Right atrium auricular region (tissue), 2 donors: ENCODE measurements at places on chromosomes 1 and 21. TPM values are rescaled to one million over a fixed set of nuclear protein-coding genes. Genes with fewer than 3 reads are reported as not detected.

DNA sequence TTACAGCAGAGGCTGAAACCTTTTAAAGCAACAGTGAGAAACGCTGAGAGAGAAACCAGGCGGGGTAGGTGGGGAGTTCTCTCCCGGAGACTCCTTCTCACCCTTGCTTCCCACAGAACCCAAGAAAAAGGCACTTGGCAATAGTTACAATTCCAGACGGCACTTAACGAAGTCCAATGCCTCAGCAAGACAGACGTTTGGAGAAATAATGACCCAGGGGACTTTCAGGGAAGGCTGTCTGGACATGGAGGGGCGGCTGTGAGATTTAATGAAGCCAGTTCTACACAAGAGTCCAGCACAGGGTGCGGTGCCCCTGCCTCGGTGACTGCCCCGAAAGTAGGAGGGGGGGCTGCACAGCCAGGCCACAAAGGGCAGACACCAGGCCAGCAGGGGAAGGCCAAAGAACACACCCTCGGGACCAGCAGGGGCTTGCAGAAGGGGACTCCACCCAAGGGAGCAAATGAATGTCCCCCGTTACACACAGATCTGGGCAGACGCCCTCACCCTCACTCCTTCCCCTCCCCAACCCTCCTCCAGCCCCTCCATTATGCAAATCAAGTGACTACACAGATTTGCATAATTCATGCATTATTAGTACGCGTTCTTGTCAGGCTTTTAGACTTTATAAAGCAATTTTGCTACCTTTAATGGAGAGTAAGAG, 26.3 kb downstream of the KCNN3 start:
- no peak for DNase-seq

DNA sequence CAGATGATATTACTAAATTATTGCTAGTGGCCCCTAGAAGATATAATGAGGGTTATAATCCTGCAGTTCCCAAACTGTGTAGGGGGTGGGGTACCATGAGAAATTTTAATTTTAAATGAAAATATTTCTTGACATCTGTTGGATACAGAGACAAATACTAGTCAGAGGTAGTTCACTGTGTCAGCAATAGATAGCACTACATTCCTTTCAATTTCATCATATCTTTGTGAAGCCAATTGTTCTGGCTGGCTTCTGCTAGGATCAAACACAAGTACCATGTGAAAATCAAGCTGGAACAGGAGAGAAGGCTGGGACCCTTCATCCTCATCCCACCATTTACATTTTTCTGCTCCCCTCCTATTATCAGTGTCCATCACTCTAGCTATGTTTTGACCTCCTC, 208.1 kb downstream of the USH2A start:
- DNase-seq: no peak

DNA sequence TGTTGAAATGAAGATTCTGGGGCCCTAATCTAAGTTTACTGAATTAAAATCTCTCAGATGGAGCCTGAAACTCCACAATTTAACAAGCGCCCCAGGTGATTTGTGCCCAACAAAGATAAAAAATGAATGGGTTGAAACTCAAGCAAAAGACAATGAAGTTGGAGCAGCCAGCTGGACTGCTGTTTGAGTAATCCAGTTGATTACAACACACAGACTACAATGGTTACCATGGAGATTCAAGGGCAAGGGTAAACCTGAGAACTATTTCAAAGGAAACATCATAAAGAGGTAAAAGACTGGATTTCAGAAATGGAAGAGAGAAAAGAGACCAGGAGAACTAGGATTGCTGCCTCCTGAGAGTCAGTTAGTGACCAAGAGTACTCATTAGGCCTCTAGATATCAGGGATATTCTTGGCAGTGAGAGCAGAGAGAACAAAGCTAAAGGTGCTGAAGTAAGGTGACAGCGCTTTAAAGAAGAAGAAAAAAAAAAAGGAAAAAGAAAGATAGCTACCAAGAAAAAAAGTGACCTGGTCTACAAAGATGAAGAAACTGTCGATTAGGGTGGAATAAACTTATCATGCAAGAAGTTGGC, 44.5 kb downstream of the LRRC53 start:
- no peak for DNase-seq

DNA sequence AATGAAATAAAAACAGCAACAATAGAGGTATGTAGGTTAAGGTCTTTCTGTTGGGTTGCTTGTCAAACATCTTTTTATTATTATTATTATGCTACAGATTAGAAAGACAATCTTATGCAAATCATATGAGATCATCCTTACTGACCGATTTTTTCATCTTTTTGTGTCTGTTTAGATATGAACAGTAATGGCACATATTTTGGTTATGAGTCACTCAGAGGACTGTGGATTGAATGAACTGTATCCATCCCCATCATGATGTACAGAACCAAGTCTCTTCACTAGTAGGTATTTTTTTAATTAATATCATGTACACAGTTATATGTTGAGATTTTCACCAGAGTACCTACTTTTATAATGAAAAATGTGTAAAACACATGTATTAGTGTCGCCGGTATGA, 159.1 kb downstream of the CHRM3 start:
- no peak for DNase-seq

- DNase-seq: no peak
Measured at GRCh38 chr1:217139513-217139912, 416.3 kb upstream of the ESRRG start.

DNA sequence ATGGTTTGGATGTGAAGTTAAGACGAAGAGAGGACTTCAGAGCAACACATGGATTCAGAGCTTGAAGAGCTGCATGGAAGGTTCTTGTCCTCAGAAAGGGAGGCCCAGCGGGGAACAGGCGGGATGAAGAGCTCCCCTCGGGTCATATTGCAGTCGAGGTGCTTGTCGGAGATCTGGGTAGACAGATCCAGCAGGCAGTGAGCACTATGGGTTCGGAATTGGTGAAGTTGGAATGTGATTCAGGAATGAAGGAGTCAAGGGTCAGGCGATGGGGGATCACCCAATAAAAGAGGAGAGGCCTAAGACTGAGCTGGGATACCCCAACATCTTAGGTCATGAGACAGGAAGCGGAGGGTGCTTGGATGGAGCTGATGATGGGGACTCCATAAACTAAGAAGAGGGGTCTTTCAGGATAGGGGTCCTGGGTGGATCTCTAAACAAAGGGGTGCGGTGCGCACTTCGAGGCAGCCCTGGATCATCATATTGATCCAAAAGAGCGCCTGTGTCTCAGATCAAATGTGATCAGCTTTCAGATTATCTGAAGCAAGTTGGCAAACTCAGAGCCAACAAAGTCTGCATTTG, 176.3 kb upstream of the VAMP3 start:
- no peak for DNase-seq

The SPRR2G gene
- total RNA-seq: not detected

DNA sequence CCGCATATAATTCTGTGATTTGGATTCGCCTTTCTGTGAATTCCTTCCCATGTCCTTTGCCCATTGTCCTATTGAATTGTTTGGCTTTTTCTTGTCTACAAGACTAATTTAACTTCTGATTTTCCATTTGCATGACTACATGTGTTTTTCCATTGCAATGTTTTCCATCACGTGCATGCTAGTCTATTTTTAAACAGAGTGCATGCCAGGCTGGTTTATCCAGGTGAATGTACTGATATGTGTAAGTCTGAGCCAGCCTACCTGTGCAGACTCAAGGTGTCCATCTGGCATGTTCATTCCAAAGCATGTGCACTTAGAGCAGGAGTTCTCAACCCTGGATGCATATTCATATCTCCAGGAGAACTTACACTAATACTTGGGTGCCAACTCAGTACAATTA, 59.7 kb downstream of the INAVA start:
- no peak for DNase-seq

- DNase-seq: no peak
Measured at GRCh38 chr1:200670242-200671118, 773 bp upstream of the DDX59 start.

GRCh38 chr1:56864430-56864829, 9.8 kb downstream of the C8A start:
- DNase-seq: no peak

DNA sequence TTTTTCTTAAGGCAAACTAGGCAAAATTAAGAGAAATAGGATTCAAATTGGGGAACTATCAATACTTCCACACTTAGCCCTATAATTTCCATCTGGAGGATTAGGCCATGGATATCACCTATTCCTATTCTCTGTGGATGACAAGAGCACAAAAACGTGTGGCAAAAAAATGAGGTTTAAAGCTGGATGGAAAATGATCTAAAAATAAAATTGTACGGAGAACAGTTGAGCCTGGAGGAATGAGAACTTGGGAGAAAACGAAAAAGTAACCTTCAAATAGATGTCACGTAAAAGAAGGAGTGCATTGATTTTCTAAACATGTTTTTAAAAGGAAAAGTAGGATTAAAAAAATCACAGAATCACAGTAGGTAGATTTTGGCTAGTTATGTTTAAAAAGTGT, 55.7 kb downstream of the RGS4 start:
- no peak for DNase-seq

The GRIK1 gene
- not detected for total RNA-seq

- DNase-seq: no peak
Measured at GRCh38 chr21:40714536-40714935, 132.4 kb downstream of the DSCAM start.

DNA sequence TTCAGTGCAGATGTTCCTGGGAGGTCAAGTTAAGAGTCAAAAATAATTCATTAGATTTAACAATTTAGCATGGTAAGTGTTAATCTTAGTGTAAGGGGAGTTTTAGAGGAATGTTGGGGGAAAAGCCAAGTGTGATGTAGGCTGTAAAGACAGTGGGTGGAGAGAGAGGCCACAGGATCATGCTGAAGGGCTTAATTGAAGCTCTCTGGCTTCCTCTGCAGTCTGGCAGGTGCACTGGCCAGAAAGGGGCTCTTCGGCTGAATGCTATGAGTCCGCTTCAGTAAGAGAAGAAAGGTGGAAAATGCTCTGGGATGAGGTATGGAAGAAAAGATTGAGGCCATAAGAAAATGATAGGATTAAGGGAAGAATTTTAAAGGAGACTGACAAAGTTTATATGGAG, 3.0 kb downstream of the BRDT start:
- no peak for DNase-seq

GRCh38 chr1:235843461-235843961, 23.2 kb downstream of the LYST start:
- DNase-seq: no peak

The ETV3L gene
- not detected for total RNA-seq

- peak; percentile 60 for DNase-seq
Measured at GRCh38 chr1:43238991-43239469, 30.8 kb upstream of the TMEM125 start.

DNA sequence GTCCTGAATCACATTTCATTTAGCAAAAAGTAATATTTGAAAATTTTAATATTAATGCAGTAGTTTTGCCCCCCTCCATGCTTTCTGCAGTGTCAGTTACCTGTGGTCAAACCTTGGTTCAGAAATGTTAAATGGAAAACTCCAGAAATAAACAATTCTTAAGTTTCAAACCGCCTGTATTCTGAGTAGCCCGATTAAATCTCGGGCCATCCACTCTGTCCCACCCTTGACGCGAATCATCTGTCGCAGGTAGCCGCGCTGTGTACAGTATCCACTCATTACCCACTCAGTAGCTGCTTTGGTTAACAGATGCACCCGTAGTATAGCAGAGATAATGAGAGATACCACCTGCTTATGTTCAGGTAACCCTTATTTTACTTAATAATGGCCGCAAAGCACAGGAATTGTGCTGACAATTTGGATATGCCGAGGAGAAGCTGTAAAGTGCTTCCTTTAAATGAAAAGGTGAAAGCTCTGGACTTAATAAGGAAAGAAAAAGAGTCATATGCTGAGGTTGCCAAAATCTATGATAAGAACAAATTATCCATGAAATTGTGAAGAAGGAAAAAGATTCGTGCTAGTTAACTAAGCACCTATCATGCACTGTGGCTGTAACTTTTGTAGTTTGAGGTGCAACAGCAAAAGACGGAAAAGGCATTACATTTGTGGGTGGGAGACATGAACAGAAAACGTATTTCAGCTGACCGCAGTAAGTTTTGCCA, 889 bp upstream of the SCYL3 start:
- no peak for DNase-seq

The RGS13 gene
- total RNA-seq: not detected

GRCh38 chr1:25799935-25800702, at the start of gene SELENON:
Gene SELENON, plus strand, starts transcription at chr1:25800193. Its CDS starts 38 bp downstream, at chr1:25800231.
- DNase-seq: peak; percentile 70

GRCh38 chr1:42165511-42166210, 1.1 kb upstream of the GUCA2A start:
- DNase-seq: no peak

The LINGO4 gene
- total RNA-seq: 0.20 TPM

GRCh38 chr1:41239988-41240610, 2.0 kb downstream of the SCMH1 start:
- DNase-seq: no peak

DNA sequence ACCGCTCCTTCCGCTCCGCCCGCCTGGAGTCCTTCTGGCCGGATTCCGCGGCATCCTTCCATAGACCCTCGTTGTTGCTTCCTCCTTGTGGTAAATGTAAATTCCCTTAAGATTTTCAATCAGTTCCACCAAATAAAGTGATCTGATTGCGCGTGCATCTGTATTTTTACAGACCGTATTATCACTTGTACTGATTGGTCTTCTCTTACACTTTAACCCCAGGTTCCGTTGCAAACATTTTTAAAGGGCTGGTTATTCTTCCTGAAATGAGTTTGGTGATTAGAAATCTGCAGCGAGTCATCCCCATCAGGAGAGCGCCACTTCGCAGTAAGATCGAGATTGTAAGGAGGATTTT, 483 bp downstream of the YBEY start:
- no peak for DNase-seq

The KRTAP7-1 gene
- total RNA-seq: not detected

The C1orf141 gene
- total RNA-seq: not detected

The SLC35A3 gene
- total RNA-seq: 6.6 TPM

DNA sequence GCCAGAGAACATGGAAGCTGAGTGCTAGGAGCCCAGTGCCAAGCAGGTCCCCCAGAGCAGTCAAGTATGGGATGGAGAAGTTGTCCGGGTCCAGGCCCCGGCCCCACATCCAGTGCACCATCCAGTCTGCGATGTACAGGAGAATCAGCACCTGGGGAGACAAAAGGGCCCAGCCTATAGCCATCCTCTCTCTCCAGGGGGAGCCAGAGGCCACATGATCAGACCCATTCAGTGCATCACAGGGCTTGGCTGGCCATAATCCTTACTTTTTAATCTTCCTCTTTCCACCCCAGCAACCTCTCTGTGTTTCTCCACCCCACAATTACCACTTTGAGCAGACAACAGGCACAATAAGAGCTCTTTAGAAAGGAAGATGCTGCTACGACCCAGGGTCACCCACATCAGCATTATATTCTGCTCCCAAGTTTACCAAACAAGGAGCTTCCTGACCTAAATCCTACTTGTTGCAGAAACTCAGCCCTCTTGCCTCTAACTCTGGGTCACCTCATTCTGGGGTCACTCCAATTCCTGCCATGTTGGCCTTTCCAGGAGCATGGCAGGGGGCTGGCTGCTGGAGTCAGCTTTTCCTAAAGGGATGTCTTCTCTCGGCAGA, 16.4 kb upstream of the RAB29 start:
- DNase-seq: no peak

DNA sequence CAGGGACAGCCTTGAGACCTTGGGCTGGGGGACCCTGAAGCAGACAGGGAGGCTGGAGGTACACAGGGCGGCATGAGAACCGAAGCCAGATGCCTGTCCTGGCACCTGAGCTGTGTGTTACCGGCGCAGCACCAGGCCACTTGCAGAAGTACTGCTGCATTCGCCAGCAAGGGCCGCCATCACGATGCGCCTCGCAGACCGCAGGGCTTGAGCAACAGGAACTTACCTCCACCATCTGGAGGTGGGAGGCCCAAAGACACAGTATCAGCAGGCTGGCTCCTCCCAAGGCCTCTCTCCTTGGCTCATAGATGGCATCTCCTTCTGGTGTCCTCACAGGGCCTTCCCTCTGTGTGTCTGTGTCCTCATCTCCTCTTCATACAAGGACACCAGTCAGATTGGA, 90.1 kb downstream of the PRDM16 start:
- no peak for DNase-seq

- DNase-seq: no peak
Measured at GRCh38 chr1:146032631-146033219, 11.2 kb upstream of the HJV start.
